ENCODE measurements at places on chromosomes 7 and 10. TPM values are rescaled to one million over a fixed set of nuclear protein-coding genes. Genes with fewer than 3 reads are reported as not detected.

- DNase-seq: peak; percentile 67
These were observed 46.1 kb downstream of the CABCOCO1 start for GRCh38 chr10:61708846-61709245.

DNA sequence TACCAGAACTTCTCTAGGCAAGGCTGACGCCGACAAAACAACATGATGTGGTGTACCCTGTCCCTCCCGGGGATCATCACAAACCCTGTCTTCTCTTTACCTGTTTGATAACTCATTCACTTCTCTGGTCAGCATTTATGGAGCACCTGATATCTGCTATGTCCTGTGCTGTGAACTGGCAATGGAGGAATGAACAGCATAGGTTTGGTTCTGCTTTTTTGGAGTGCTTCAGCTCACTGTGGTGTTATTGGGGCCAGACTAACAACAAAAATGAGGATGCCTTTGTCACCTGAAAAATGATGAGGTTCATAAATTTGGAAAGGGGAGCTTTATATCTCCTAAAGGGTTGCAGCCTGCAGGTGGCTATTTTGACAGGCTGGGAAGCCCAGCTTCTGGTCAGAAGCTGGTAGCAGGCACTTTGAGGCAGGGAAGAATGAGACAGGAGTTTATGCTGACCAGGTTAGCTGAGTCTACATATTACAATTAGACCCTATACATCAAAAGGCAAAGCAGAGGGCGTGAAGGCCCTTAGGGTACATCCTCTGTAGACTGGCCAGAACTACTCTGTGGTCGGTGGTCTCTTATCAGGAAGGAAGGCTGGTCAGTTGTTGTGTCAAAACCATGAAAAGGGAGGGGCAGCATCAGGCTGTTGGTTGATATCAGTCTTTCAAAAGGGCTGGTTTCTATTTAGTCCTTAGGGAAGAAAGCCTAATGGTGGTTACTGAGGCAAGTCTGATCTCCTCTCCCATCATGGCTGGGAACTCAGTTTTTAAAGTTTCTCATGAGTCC lies 42.3 kb downstream of the SH2D4B start:
- DNase-seq: no peak

DNA sequence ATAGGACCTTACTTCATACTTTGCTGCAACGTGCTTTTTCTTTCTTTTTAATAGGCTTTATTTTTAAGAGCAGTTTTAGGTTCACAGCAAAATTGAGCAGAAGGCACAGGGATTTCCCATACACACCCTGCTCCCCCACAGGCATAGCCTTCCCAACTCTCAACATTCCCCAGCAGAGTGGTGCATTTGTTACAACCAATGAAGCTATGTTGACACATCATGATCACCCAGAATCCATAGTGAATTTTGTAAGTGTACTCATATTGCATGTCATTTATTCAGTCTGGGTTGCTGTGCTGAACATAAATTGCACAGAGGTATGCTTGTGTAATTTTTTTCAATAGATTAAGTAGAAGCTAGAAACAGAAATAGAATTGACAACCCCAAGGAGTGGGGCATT lies 327.3 kb downstream of the INHBA start:
- DNase-seq: no peak

GRCh38 chr10:78948621-78949030 lies 120.1 kb upstream of the ZMIZ1 start:
- DNase-seq: peak; percentile 71

DNA sequence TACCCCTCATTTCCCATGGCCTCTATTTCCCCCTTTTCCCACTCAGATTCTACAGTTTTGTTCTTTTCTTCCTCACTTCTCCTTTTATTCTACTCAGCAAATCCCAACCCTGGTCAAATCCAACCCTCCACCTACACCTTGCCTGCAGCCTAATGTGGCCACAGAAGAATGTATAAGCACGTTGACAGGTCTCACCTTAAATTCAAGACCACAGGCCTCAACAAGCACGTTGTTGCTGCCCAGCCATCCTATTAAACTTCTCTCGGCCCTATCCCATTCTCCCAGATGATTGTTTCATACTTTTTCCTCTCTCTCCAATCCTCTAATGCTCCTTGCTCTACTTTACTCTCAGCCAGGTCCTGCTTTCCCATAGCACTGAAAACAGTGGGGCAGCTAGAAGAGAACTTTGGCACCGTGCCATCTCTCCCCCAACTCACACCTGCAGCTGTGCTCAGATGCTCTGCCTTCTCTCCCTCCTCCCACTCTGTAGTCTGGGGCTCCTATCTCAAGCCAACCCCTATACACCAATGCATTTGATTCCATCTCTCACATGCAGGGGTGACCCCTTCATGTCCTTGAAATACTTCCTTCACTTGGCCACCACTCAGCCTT lies 6.8 kb upstream of the EIF3A start:
- DNase-seq: no peak

DNA sequence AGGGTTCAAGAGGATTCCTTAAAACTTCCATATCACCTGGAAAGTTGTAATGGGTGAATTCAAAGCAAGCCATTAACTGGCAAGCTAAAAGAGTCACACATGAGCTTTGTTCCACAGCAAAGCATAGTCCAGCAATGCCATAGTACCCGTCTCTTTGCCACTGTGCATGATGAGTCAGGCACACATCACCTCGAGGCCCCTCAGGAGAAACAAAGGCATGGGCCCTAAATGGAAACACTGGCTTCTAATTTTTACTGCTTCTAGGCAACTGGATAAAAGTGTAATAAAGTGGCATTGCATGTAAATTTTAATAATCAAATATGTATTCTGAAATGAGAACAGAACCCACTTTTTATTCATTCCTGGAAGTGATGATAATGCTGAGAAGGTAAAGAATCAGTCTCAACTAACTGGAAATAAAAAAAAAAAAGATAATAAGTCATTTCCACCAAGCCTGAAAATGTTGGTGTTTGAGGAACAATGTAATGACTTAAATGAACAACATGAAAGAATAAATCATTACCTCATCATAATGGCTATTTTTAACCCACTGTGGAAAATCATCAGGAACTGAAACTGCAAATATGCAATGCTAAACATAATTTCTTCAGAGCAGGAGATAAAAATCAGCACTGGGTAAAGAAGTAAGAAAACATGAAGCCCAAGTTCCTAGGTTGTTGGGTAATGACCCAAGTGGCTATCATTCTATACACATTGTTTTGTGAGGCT lies 104.9 kb downstream of the CDK6 start:
- peak; percentile 80 for DNase-seq

- no peak for DNase-seq
These were observed 130.8 kb upstream of the GPR26 start for GRCh38 chr10:123535386-123535785.

- DNase-seq: no peak
These were observed 1090.6 kb upstream of the AUTS2 start for GRCh38 chr7:68507668-68508067.

- no peak for DNase-seq
These were observed 1.0 kb upstream of the ENO4 start for GRCh38 chr10:116848032-116848943.

DNA sequence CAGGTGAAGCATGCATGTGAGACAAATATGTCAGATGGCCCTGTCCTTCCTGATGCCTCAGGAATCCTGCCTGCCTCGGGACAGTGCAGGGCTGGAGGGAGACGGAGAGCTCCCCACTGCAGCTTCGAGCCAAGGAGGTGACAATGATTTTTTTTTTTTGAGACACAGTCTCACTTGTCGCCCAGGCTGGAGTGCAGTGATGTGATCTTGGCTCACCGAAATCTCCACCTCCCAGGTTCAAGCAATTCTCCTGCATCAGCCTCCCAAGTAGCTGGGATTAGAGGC lies 68.8 kb downstream of the OAT start:
- no peak for DNase-seq

DNA sequence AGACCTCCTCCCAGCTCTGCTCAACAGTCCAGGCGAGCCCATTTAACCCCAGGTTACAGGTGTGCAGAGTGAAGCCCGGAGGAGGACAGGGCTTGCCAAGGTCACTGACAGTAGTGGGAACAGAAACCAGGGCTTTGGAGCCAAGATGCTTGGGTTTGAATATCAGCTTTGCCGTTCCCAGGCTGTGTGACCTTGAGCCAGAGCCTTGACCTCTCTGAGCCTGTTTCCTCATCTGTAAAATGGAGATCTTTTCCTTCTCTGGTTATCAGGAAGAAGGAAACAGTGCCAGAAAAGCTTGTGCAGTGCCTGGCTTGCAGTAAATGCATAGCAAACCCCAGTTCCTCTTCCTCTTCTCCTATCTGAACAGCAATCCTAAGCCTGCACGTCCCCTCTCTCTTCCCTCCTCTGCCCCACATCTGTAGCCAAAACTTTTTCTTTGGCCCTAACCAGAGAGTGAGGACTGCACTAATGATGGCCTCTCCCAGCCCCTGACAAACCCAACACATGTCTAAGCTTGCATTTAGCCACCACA lies 21.4 kb upstream of the MLXIPL start:
- no peak for DNase-seq

DNA sequence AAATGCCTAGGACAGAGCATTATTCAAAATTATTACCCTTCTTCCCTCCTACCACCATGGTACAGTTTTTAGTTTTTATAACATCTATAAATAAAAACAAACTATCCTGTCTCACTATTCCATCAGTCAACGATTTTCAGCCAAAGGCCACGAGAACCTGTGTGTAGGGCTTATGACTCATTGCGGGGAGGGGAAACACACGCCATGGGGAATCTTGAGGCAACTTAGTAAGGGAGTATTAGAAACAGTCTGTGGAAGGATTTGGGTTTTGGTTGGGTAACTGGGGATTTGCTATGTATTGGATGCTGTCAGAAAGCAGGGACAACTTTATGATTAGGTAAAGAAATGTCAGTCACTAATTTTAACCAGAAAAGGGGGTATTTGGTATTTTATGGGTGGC lies 14.7 kb downstream of the GPR141 start:
- no peak for DNase-seq

Gene MBL2
- not detected for polyA plus RNA-seq

Gene TMEM72
- polyA plus RNA-seq: 0.13 TPM

Gene PFKP
- polyA plus RNA-seq: 24.4 TPM

Gene SPDYE18
- polyA plus RNA-seq: 0.17 TPM

Gene TACC2
- 87.2 TPM for polyA plus RNA-seq

Gene ACTL6B
- not detected for polyA plus RNA-seq

Gene WDFY4
- 3.1 TPM for polyA plus RNA-seq

Gene KEL
- polyA plus RNA-seq: 1.0 TPM

Gene NAT16
- polyA plus RNA-seq: not detected

Gene HUS1
- polyA plus RNA-seq: 13.8 TPM

Gene ZNF503
- polyA plus RNA-seq: 14.3 TPM

Gene GPR15LG
- not detected for polyA plus RNA-seq

Gene TIMM23
- 55.5 TPM for polyA plus RNA-seq

Gene STRIP2
- polyA plus RNA-seq: 5.7 TPM

All from muscle of leg (tissue), 16 donors.